Activated T-cell treated with anti-CD3 and anti-CD28 coated beads, Interleukin-2, amount 50 U/mL, for 72 hours (primary cell): ENCODE measurements at places on chromosomes 16 and 17.

- no peak for DNase-seq
Observed at GRCh38 chr16:12356632-12357340, 380.3 kb downstream of the SNX29 start.

DNA sequence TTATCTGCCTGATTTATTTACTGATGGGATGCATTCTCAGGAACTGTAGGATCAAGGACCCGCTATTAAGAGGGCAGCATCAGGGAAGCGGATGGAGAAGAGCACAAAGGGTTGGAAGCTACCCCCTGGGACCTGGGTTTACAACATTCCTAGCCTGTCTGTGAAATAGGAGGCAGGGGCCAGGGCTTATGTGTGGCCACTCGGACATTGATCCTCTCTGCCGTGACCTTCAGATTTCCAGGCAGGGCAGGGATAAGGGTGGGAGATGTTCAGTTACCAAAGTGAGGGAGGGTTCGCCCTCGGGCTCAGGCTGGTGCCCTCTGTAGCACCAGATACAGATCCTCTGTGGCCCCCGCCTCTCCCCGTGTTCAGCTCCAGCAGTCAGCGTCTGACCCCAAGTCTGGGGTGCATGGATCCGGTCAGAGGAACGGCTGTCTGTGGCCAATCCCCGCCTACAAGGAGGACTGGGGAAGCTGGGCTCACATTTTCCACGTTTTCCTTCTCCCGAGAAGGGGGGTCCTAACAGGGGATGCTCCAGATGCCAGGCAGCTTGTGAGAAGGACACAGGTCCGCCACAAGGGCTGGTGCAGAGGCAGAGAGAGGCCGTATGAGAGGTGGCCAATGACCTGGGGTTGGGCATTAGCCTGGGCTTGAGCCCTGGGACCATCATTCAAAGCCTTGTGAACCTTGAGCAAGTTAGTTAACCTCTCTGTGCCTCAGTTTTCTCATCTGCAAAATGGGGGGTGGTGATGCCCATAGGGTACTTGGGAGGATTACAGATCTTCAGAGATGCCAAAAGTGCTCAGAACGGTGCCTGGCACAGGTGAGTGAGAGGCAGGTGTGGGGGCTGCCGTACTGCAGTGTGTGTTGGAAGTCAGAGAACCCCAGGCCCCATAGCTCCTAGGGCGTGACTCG lies 48.3 kb downstream of the ATP2C2 start:
- no peak for DNase-seq

- peak; percentile 42 for DNase-seq
Observed at GRCh38 chr17:57408071-57408811, 151.9 kb downstream of the MSI2 start.

- DNase-seq, result no peak
Observed at GRCh38 chr17:21199856-21200255, 14.1 kb downstream of the TMEM11 start.

DNA sequence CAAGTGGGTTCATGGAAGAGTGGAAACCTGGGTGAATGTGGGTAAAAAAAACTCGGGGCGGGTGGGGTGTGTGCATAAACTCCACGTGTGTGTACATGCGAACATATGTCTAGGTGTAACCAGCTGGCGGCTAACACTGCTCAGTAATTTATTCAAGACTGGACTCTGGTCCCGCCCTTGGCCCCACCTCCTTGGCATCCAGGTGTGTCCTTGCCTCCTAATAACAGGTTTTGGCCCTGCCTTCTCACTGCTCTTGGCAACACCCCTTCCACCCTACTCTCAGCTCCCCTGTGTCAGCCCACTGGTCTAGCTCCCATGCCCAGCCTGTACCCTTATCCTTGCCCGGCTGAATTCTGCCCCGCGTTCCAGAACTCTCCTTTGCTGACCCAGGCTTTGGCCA lies 8.3 kb downstream of the FLII start:
- DNase-seq, result no peak

DNA sequence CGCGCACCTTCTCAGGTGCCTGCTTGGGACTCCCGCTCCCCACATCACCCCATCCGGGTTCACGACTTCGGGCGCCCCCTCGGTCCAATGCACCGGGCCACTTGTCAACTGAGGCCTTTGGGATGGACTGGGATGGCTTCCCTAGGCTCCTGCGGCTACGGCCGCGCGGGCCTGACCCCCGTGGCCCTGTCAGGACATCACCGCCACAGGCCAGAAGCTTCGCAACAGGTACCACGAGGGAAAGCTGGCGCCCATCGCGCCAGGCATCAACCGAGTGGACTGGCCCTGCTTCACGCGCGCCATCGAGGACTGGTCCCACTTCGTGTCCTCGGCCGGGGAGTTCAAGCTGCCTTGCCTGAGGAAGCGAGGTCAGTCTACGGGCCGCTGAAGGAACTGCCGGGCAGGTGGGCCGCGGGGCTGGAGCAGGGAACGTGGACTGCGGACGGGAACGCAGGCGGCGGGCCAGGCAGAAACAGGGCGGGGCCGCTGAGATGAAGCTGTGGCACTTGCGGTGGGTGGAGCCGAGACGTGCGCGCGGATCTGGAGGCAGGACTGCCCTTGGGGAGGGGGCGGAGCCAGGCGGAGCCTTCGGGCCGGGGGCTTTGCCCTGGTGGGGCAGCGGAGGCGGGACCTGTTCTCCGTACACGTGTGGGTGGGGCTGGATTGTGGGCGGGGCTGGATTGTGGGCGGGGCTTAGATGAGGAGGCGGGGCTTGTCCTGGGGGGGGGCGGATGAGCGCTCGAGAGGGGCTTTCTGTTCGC lies 13.7 kb upstream of the CNGB1 start:
- peak; percentile 94 for DNase-seq

DNA sequence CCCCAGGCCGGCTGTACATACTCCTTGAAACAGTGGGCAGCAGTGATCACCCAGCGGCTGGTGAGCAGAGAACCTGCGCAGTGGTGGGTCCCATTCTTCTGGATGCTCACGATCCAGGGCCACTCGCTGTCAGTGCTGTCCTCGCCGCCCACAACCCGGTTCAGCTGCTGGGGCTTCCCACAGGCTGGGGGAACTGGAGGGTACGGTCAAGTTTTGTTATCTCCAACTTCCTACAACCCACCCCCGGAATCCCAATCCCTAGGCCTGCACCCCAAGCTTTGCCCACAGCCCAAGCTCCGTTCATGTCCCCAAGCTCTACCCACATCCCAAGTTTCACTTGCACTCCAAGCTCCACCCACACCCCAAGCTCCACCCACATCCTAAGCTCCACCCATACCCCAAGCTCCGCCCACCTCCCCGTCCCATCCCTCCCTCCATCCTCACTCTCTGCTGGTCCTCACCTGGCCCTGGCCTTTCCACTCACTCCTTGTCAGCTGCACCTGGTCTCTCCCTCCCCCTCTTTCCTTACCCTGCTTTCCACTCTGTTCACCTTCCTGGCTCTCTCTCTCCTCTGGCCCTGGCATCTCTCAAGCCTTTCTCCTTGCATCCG lies 1.8 kb downstream of the PRSS22 start:
- DNase-seq, result no peak

DNA sequence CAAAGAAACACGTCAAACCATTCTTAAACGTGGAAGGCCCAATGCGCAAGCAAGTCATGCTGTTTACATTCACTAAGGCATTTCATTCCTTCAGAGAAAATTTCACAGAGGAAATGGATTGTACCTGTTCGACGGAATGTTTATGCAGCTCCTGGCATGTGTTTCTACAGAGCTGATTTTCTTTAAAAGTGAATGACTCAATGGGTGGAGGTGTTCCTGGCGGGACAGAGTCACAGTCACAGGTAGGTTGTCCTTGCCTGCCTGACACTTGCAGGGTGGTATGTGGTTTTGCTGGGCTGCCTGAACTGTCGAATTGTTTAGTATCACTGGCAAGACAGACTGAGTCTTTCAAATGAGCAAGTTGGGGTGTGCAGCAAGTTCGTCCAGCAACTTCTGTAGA lies 11.6 kb downstream of the PALB2 start:
- no peak for DNase-seq

GRCh38 chr16:59410451-59410850 lies 676.3 kb upstream of the GOT2 start:
- DNase-seq, result no peak

DNA sequence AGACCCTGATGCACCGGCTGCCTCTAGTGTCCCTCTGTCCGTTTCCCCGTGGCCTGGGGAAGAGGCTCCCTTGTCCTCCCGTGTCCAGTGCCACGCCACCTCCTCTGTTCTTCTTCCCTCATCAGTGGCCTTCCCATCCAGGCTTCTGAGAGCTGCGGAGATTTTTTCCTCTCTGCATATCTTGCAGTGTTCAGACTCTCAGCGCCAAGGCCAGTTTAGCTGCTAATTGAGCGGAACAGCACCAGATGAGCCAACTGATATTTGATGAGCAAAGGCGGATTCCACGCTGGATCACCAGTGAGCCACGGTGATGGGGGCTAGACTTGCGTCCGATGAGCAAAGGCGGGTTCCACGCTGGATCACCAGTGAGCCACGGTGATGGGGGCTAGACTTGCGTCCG lies 257.6 kb downstream of the FOXL1 start:
- no peak for DNase-seq

DNA sequence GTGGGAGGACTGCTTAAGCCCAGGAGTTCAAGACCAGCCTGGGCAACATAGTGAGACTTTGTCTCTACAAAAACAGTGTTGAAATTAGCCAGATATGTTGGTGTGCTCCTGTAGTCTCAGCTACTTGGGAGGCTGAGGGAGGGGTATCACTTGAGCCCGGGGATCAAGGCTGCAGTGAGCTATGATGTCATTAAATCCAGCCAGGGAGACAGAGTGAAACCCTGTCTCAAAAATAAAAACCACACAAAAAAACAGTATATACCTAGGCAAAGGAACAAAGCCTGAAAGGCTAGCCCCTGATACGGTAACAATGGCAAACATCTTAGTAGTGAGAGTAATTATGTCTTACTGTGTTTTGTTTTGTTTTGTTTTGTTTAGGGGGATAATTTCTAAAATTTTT lies 38.0 kb downstream of the TOM1L2 start:
- DNase-seq, result no peak

- no peak for DNase-seq
Observed at GRCh38 chr16:71584543-71585317, 7.8 kb upstream of the TAT start.

GRCh38 chr17:77320485-77321256 lies 179.9 kb downstream of the SEC14L1 start:
- no peak for DNase-seq

DNA sequence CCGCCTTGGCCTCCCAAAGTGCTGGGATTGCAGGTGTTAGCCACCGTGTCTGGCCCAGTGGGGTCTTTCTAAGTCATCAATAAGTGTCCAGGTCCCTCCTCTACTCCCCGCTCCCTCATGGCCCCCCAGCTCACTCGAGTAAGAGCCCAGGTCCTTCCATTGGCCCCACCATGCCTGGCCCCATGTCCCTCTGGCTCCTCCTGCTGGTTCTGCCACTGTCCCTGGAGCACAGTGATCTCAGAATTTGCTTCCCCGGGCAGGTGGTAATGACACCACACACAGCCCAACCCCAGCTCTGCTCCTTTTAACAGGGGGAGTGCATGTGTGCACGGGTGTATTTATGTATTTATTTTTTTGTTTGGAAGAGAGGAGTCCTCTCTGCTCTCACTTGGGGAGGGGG lies 19.6 kb downstream of the MGAT5B start:
- no peak for DNase-seq

- no peak for DNase-seq
Observed at GRCh38 chr16:77896415-77897128, 108.2 kb downstream of the VAT1L start.

- no peak for DNase-seq
Observed at GRCh38 chr16:24921229-24921628, 75.5 kb downstream of the SLC5A11 start.

DNA sequence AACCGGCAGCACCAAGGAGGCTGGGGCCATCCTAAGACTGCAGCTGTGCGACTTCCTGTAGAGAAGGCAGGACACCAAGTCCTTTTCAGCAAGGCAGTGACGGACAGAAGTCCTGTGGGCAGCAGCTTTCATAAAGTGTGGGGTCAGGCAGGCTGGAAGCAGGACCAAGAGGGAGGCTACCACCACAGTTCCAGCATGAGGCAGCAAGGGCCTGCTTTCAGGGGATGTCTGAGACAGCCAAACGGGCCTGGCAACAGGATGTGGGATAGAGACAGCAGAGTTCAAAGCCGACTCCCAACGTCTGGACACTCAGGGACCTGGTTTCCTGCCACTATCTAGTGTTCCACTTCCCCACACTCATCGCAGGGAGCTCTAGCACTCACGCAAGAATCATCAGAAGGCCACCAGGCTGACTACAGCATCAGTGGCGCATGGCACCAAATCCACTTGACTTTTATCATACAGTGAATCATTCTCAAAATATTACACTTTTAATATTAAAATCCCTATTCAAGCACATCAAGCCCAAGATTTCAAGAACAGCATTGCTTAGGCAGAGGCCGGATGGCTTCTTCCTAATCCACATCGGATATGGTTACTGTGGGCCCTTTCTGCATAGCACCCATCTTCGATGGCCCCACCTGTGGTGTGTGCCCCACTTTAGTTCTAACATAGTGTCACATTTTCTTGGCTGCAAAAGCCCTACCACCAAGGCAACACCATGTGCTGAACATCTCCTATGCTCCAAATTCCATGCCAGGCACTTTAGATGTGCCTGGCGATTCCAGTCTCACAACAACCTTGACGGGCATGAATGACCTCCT lies 5.2 kb downstream of the USP7 start:
- peak; percentile 27 for DNase-seq

- no peak for DNase-seq
Observed at GRCh38 chr16:57725151-57725550, 10.4 kb upstream of the KATNB1 start.

GRCh38 chr17:56314026-56314425 lies 160.8 kb downstream of the ANKFN1 start:
- DNase-seq, result no peak

DNA sequence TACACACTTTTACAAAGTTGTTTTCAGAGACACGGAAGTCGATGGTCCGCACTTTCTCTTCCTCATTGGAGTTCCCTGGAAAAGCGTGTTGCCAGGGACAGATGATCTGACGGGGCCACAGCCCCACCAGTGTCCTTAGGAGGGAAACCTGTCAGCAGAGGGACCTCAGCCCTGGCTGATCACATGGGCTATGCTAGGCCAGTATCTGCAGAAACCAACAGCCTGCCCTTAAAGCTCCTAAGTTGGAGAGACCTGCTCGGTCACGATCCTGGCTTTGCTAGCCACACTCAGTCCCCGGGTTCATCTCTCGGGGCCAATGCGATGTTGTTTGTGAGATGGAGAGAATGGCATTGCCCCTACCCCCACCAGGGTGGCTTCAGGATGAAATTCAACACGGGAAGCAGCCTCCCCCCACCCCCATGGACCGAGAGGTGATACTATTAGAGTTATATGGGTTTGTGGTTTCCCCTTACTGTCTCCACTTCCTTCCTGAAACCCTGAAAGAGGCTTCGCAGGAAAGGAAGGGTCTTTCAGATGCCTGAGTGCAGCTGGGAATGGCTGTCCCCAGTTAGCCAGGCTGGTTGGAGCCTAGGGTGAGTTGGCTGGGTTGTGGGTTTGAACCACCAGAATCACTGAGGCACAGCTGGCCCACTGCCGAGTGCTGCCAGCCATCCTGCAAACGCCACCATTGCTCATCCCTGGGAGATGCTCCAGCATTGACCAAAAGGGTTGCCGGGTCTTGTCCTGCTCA lies 16.6 kb downstream of the RMI2 start:
- peak; percentile 40 for DNase-seq
